ENCODE measurements at places on chromosomes 12 and 14. TPM values are rescaled to one million over a fixed set of nuclear protein-coding genes. Genes with fewer than 3 reads are reported as not detected.

The PTPRQ gene
- total RNA-seq, result not detected

DNA sequence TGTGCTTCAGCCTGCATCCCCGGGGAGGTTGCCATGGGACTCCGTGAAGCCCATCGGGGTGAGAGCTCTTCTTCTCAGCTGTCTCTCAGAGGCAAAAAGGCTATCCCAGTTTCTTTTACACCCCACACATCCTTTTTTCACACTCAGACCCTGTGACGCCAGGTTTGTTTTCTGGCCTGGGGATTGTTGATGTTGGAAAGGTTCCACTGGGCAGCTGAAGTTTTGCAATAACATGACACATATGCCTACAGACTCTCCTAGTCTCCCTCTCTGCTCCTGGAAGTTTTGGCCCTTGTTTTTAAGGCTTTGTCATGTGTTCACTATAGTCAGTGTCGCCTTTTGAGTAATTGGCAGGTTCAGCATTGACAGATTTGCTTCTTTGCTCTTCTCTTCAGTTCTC lies 118.6 kb downstream of the SMOC1 start:
- no peaks in the 10 kb centered on the region for H3K36me3 ChIP-seq
- H3K27ac ChIP-seq, result no peak overlapping the region
- H3K27me3 ChIP-seq, result peaks cover 17% of the 10 kb centered on the region
- H3K4me1 ChIP-seq, result no peaks in the 10 kb centered on the region

- no peak overlapping the region for H3K27ac ChIP-seq
- no peak for DNase-seq
- H3K4me1 ChIP-seq, result no peaks in the 10 kb centered on the region
- H3K27me3 ChIP-seq, result peaks cover 6% of the 10 kb centered on the region
- H3K4me3 ChIP-seq, result no peak overlapping the region
Observed at GRCh38 chr12:66467932-66468331, 165.6 kb downstream of the HELB start.

DNA sequence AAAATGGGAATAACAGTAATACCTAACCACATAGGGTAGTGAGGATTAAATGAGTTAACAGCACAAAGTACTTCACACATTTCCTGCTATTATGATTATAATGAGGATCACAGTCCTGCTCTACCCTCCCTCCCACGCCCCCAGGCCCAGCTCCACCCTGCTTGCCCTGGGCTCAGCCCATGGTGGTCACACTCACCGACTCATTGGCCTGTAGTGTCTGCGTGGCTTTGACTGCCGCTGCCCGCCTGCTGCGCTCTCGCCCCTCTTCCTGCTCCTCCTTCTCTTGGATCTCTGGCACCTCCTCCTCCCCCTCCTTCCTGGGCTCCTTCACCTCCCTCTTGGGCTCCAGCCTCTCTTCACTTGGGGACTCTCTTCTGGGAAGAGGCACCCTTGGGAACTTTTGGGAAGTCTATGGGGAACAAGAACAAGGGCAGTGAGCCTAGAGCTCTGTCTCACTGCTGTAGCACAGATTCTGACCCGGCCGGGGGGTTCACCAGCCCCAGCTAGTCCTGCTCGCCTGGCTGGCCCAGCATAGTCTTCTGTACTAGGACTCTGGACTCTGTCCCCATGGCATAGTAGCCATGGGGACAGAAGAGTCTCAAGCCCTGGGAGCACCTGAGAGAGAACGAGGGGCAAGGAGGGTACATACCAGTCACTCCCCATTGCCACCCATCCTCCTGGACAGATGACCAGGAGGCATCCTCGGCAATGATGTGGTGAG lies 7.1 kb upstream of the PNMA1 start:
- no peaks in the 10 kb centered on the region for H3K27me3 ChIP-seq
- no peak for DNase-seq

The MSI1 gene
- total RNA-seq, result not detected

The DEGS2 gene
- 0.15 TPM for total RNA-seq

Data from activated CD4-positive, alpha-beta T cell treated with anti-CD3 and anti-CD28 coated beads, Interleukin-2, amount 10 ng/mL, durations not matched to agents 7 days and 5 days (primary cell).